ENCODE measurements at places on chromosomes 2 and 18.
A peak's percentile ranks its signal among the peaks of the same experiment; 100 is the strongest.

DNA sequence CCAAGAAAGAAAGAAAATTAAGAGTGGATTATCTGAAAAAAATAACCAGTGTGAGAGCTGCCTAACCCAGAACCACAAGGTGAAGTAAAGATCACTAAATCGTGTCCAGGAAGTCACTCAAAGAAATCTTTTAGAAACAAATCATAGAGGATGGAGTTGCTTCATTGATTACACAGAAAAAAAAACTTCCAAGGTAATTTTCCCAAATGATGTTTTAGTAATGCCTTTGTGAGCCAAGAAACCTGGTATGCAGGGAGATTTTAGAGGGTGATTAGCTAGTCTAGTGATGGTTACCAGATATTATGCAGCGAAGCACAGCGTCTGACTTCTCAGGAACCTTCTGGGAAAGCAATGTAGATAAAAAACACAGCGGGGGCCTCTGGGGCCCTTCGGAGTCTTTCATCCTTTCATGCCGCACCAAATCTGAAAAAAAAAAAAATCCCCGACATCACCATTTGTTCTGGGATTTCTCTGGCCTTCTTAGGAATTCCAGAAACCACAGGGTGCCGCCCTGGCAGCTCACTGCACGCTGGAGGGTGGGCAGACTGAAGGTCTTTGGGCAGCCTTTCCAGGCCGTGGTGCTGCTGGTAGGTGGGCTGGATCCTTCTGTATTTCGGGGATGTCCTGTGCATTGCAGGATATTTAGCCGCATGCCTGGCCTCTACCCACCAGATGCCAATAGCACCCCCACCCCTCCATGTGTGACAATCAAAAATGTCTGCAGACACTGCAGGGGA is 17.3 kb downstream of the ALPK2 start:
- no peak for DNase-seq

DNA sequence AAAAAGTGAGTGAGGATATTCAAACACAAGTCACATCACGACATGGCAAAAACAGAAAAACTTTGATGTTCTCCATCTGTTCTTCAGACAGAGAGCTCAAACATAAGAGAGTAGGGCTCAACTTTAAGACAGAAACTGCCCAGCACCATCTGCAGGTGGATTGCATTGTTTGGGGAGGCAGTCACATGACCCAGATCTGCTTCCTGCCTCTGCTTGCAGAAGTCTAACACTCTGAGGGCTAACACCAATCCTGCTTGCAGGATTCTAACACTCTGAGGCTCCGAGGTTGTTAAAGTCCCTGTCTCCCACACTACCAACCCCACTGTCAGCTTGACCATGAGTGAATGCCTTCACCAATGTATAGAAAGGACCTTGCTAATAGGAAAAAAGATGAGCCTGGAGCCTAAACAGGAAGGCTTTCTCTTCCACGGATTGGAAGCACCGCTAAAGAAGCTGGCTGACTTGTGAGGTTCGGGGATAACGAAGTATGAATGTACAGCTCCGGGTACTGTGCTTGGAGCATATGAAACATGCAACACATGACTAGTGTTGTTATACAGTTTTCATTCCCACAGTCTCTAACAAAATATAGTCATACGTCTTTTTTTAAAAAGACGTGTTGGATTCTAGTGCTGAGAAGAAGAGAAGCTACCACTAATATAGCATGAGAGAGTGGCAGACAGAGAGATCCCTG is 176.6 kb upstream of the CREB1 start:
- peak; percentile 70 for DNase-seq

DNA sequence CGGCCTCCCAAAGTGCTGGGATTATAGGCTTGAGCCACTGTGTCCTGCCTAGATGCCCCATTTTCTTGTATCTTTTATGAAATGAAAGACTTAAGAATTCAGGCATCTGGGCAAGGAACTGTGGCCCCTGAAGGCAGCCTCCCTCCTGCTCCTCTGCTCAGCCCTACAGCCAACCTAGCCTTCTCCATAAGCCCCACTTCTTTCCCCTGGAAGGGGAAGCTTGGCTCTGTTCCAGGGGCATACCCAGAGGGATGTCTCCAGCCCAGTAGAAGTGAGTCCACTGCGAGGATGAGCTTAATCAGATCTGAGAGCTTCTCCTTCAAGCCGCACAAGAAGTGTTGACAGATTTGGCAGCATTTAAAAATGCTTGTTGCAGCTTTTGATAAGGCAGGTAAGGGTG is 39.7 kb downstream of the RHOB start:
- no peak for DNase-seq

- no peak for DNase-seq
Observed at GRCh38 chr2:192307530-192307929, 112.8 kb upstream of the TMEFF2 start.

DNA sequence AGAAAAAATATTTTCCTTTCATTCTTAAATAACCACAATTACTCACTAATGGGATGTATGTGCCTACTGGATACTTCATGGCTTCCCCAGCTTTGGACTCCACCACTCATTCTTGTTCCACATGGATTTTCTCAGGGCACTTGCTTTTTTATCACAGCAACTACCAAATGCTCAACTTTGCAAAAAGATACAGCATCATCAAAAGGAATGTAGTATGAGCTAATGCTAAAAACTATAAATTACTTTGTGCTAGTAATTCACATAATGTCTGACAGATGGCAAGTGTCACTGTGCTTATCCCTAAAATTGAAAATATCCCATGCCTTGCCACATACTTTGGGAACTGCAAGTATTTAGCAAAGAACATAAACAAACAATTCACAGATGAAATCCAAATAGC is 130.4 kb upstream of the ZFP36L2 start:
- DNase-seq = no peak

All from DMS53 (cell line).